Type B pancreatic cell (in vitro differentiated cells): ENCODE measurements at places on chromosomes 1 and 21.

DNA sequence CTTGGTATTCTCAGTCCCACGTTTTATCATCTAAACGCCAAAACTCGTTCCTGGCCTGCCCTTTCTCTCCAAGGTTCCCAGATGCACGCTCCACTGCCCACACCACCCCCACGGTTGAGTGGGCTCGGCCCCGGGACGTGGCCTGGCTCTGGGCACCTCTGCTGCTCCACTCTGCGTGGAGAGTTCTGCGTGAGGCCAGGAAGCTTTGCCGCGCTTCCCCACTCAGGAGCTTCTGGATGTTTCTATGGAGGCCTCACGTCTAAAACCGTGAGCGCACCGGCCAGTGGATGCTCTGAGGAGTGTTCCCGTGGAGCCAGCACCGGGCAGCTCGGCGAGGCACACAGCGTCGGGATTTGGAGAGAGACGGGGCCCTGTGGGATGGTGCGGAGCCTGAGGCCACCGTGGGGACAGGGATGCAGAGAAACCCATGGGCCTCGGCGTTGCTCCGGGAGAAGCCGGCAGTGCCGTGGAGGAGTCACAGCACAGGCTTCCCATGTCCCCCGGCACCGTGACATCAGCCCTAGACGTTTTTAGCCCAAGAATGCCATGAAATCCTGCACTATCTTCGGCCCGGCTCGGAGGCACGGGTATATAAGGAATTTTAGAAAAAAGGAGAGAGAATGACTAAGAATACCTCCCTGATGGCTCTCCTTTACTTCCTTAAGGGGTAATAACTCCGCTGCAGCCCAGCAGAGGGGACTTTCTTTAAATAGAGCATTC, 125.9 kb downstream of the PRDM16 start:
- DNase-seq = no peak

- DNase-seq = no peak
Measured at GRCh38 chr1:54318246-54318814, 87.9 kb downstream of the SSBP3 start.

DNA sequence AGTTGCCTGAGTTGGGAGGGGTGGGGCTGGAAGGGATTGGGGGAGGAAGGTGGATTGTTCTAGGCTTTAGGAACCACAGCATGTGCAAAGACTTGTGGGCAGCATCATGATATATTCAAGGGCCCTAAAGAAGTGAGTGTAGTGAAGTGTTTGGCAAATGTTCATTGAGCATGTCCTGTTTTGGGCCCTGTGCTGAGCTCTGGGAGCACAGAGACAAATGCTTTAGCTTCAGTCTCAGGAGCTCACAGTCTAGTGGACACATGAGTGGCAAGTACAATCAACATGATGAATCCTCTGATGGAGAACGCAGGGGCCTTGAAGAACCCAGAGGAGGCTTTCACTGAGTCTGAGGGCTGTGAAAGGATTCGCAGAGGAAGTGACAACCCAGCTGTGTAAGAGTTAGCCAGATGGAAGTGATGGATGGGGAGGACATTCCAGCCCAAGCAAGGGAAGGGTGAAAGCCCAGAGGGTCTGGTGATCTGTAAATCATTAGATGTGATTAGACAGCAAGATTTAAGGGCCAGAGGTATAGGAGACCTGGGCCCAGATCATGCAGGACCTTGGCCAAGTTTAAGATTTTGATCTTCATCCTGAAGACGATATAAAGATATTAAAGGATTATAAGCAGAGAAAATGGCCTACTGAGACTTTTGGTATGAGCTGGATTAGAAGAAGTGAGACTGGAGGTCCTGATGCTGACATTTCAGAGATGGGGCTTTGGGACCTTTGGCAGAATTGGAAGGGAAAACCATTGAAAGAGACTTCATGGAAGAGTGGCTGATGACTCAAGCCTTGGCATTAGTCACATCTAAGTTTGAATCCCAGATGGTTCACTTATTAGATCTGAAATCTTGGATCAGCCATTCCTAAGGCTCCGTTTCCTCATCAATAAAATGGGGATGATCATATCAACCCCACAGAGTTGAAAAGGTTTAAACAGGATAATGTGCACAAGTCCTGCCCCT, 4.6 kb downstream of the IPO13 start:
- DNase-seq = no peak

DNA sequence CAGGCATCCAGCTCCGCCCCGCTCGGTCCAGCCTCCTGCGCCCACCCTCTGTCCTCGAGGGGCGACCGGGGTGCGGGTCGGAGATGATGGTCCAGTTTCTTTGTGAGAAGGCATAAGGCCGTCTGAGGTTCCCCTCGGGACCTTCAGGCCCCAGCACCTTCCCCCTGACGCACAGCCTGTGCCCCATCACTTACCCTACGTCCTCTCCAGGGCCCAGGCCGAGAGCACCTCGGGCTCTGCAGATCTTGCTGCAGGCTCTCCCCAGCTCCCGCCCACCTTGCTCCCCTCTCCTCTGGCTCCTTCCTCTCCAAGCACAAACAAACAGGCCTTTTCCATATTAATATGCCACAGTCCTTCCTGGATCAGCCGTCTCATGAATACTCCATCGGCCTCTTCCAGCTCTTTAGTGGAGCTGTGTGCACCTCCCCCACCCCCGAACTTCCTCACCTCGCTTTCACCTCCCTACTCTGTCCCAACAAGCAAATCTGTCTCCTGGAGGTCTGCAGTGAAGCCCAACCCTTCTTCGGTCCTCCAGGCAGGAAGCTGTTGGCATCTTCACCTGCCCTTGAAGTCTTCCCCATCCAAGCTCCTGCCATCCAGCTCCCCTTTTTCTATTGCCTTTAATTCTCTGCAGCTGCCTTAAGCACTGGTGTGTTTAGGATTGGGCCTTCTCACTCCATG, 448 bp upstream of the COL9A2 start:
- no peak for DNase-seq
